ENCODE measurements at places on chromosomes 2 and 18.

GRCh38 chr2:35591886-35592285 is 763.7 kb upstream of the CRIM1 start:
- no peak for DNase-seq

DNA sequence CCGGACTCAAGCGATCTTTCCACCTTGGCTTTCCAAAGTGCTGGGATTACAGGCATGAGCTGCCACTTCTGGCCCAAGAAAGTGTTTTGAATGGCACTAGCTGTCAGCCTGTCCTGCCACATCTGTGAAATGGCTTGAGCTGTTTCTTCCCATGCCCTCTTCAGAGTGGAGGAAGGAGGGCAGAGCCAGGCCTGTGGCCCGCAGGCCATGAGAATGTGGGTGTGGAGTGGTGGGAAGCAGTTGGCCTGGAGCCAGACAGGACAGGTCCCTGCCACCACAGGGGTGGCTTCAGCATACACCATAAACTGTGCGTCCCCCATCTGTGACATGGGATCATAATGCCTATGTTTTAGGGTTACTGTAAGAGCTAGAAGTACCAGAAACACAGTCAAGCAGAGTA is 6.5 kb downstream of the SLC66A3 start:
- no peak for DNase-seq

- no peak for DNase-seq
Measured at GRCh38 chr18:79374408-79375171, 21.1 kb upstream of the NFATC1 start.

DNA sequence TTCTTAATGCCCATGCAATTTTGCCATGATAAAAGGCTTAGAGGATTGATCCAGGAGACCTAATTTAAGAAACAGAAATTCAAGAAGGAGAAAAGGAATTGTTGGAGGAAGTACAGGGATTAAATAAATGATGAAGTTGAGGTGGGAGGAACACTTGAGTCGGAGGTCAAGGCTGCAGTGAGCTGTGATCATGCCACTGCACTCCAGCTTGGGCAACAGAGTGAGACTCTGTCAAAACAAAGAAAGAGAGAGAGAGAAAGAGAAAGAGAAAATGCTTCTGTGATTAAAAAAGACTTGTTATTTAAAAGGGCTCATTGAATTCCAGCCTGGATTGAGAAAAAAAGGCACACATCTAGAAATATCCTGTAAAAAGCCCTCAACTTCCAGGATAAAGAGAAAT is 123.2 kb downstream of the B3GNT2 start:
- DNase-seq, result no peak

- no peak for DNase-seq
Measured at GRCh38 chr2:10647441-10647840, 42.3 kb downstream of the NOL10 start.

DNA sequence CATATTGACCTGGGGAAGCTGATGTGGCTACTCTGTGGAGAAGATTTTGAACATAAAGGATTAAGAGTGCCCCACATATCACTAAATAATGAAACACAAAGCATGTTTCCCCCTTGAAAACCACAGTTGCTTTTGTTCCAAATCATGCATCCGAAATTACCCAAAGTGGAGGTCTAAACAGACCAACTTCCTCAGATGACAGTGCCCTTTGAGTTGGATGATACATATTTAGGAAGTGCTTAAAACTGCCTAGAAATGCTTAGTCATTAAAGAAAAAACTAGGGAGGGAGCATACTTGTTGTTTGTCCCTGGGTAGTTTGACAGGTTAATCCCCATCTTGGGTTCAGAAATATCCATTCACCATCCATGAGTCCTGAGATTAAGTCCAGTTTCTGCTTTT is 1070.3 kb downstream of the SUCLG1 start:
- no peak for DNase-seq

GRCh38 chr2:16665748-16666448 is at the start of gene CYRIA:
TSS of gene CYRIA (minus strand) at chr2:16665834. CDS start at chr2:16588119, 77,715 bp downstream.
- DNase-seq, result no peak

GRCh38 chr18:58144671-58145285 is 100.8 kb downstream of the NEDD4L start:
- no peak for DNase-seq

GRCh38 chr2:42964439-42965083 is 172.2 kb upstream of the HAAO start:
- DNase-seq, result no peak

GRCh38 chr2:133346654-133347053 is 221.6 kb downstream of the NCKAP5 start:
- no peak for DNase-seq

- DNase-seq, result no peak
Measured at GRCh38 chr2:220660277-220661145, 911.6 kb downstream of the EPHA4 start.

DNA sequence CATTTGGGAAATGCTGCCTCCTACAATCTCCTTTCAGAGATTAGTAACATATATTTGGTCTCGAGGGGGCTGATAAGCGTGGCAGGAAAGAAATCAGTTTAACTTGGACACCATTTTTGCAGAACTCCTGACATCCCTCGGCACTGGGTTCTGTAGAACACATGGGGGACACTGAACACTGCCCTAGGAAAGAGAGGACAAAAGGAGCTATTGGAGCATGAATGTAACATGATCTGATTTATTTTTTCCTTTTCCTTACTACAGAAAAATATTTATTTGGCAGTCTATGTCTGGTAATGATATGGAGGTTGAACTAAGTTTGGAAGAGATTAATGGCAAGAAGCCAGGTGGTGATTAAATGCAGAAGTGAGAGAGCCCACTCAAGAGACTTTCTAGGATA is 153.8 kb downstream of the AFF3 start:
- DNase-seq, result no peak

GRCh38 chr2:241770185-241770935 is 6.3 kb upstream of the GAL3ST2 start:
- DNase-seq, result no peak

GRCh38 chr2:227623226-227623625 is 5.9 kb downstream of the SCYGR4 start:
- DNase-seq, result no peak

DNA sequence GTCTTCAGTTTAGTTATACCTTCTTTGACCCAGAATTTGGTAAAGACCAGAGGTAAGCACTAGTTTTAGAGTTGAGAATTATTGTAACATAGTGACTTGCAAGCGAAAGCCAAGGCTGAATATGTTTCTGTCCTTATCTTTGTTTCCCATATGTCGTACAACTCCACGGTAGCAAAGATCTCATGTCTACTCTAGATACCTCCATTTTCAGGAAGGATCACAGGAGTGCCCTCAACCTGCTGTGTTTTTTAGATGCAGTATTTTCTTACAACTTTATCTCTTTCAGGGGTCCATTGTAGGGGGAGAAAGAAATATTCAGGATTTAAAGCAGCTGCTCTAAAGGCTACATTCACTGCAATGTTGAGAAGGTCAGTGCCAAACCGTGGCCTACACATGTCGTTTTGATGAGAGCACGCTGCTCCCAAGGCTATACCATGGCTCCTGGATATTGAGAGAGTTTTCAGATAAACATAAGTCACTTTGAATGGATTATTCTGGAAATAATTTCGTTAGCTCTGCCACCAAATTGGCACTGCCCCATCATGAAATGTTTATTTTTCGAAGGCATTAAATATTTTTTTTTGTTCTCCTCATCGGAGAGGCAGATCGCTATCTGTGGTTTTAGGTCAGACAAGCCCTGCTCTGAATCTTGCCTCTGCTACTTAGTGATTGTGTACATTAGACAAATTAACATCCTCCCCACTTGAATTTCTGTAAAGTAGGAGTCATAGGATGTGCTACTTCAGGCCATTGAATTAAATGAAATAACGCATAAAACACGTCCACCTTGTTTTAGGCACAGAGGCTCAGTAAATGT is 2.1 kb downstream of the RHBDD1 start:
- no peak for DNase-seq

- DNase-seq, result no peak
Measured at GRCh38 chr2:170953941-170954340, 24.9 kb downstream of the GORASP2 start.

DNA sequence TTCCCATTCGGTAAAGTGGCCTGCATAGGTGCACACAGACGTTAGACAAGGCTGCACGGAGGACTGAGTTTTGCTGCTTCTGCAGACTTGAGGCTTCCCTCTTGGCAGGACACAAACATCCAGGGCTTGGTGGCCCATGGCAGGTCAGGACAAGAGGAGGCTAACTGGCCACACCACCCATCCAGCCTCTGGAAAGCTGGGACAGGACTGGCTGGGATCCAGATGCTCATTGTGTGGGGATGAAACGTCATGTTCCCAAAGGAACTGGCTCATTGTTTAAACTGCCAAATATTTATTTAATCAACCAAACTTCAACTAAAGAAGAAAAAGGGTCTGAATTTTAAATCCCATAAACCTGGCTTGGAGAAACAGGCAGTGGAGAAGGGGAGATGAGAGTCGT is 239.1 kb upstream of the EPAS1 start:
- DNase-seq, result no peak

DNA sequence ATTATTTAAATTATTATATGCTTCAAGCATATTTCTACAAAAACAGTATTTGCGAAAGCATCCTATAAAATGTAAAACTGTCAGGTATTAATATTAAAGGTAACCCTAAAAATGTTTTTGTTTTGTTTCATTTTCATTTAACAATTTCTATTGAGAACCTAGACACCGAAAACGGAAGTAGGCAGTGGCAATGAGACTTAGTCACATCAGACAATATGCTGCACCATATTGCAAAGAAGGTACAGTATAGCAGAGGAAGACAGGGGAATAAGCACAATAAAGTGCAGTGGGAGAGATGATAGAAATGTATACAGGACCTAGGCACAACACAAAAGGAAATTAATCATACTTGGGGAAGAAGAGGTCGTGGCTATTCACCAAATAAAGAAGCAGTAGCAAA is 12.2 kb downstream of the SCN1A start:
- no peak for DNase-seq

DNA sequence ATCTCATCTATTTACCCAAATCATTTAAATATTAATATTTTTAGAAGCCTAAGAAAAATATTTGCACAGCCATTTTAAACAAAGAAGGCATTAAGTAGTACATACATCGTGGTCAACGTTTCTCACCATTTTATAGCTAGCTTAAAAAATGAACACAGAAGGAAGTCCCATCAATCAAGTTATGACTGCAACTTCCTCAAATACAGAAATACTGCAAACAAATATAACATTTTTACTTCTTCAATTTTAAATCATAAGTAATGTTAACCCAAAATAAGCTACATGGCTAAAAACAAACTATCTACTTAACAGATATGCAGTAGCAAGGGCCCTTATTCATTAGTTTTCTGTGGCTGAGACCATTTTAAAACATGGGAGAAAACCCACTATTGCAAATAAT is 30.6 kb downstream of the ITSN2 start:
- DNase-seq, result no peak

DNA sequence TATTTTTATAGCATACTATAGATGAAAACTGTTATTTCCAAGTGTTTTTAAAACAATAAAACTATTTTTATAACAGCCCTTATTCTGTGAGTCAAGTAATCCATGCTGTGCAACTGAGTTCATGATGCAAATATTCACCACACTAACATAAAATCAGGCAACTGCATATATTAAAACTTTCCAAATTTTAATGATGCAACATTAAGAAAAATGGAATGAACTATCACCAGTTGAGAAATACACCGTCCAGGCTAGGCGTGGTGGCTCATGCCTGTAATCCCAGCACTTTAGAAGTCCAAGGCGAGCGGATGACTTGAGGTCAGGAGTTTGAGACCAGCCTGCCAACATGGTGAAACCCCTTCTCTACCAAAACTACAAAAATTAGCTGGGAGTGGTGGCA is 114.5 kb downstream of the CDH2 start:
- DNase-seq, result no peak

GRCh38 chr2:117832905-117833613 is 18.6 kb downstream of the DDX18 start:
- DNase-seq, result no peak

- DNase-seq, result no peak
Measured at GRCh38 chr18:31199190-31199769, 36.6 kb upstream of the DSC1 start.

GRCh38 chr18:23210526-23210925 is 75.2 kb downstream of the CABLES1 start:
- DNase-seq, result no peak

DNA sequence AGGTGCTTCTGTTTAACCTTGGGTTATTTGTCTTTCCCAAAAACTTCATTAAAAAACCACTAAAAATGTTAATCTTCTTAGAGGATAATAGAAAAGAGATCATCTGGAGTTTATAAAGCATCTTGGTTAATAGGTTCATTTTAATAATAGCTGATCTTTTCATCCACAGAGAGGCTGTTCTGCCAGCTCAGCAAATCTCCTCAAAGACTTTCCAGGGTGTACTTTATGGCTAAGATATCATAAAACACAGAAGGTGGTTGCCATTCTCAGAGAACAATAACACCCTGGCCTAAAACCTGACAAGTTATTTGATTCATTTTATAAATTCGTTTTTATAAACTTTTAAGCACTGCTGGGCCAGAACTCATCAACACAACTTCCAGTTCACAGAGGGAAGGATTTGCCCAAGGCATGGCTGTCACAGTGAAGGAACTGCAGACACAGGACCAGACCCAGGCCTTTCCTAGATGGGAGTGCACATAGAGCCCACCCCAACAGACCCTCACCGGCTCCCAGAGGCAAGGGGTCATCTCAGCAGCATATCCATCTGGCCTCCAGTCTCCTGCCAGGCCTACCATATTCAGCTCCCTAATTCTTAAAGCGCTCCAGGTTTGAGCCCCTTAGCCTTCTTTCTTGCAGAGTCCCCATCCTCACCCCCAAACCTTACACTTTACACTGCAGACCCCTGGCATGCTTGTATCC is 203.4 kb upstream of the RAB6C start:
- DNase-seq, result no peak

DNA sequence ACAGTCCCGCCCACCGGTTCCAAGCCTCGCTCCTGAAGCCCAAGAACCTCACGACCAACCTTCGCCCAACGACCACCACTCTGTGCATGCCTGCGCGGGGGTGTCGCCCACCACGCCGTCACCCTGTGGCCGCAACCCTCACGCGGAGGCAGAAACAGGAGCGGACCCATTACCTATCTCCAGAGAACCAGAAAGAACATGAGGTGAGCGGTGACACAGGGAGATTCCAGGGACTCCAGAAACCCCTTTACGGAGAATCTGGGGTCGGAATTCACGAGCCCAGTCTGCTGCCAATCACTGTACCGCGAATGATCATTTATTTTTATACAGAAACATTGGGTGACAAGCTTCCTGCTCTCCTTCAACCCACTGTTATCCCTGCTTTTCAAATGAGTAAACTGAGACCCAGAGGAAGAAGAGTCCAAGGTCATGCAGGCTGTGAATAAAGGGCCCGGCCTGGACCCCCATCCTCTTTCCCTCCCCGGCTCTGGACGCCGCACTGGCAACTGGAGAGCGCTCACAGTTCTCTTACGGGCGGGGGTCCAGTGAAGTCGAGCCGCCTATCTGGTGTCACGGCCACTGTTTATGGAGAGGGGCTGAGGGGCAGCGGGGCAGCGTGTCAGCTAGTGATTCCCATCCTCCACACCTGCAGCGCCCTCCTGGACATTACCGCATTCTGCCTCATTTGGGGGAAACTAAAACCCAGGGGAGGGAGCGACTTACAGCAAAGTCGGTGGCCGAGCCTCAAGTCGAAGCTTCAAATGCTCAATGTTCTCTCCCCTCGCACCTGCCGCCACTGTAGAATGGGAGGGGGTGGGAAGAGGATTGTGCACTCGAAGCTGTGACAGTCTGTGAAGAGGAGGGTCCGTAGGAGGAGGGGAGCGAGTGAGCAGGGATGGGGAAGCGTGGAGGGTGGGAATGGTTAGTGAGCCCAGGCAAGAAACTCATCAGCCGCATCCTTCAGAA is 723 bp upstream of the SLC30A3 start:
- DNase-seq, result no peak

- DNase-seq, result no peak
Measured at GRCh38 chr18:57026316-57026715, 120.6 kb upstream of the BOD1L2 start.
